ENCODE measurements at places on chromosomes 2 and 18. TPM values are rescaled to one million over a fixed set of nuclear protein-coding genes. Genes with fewer than 3 reads are reported as not detected.

DNA sequence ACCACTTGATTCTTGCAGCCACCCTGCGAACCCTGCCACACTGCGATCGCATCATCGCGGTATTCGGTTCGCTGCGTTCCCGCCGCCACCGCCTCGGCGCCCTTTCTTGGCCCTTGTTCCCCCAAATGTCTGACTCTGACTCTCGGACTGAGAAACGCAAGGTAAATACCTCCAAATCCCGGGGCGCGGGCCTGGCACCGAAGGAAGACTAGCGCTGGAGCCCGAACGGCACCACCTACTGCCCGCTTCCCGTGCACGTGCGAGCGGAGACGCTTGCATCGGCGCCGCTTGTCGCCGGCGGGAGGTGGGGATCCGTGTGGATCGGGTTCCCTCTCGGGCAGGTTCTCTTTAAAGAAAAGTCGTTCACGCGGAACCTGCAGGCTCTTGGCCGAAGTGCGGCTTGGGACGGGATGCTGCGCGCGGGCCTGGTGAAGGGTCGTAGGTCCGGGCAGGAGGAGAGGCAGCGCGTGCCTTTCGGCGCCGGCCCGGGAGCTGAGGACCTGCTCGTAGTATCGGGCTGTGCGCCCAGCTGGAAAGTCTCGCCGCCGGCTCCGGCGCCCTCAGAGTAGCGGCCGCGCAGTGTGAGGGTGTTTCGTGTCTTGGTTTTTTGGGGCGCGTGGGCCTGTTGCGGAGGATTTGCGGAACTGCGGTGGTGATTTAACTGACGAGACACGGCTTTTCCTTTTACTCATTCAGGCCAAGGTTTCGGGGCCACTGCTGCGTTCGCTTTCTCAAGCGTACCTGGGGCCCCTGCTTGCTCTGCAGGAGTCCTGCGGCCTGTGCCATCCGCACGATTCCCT, 514 bp downstream of the BCL2L11 start:
- DNase-seq = peak; percentile 58

DNA sequence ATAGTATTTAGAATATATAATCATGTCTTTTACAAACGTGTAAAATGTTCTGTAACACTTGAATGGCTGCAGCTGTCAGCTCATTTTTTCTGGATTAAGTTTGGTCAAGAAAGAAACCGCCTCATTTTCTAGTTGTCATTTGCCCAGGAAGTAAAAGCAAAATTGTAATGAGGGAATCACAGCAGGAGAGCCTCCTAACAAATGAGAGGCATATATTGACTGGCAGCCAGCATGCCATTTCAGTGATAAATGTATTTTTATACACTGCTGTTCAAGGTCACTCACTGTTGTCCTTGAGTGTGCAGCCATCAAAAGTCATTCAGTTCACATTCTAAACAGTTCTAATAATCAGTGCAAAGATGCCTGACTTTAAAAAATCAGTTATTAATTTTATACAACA, 144.3 kb upstream of the BOD1L2 start:
- DNase-seq = no peak

- no peak for DNase-seq
These were observed 44.8 kb downstream of the RMP24 start for GRCh38 chr18:36017232-36017631.

- DNase-seq = no peak
These were observed 44.6 kb downstream of the CD8B2 start for GRCh38 chr2:106531676-106532214.

DNA sequence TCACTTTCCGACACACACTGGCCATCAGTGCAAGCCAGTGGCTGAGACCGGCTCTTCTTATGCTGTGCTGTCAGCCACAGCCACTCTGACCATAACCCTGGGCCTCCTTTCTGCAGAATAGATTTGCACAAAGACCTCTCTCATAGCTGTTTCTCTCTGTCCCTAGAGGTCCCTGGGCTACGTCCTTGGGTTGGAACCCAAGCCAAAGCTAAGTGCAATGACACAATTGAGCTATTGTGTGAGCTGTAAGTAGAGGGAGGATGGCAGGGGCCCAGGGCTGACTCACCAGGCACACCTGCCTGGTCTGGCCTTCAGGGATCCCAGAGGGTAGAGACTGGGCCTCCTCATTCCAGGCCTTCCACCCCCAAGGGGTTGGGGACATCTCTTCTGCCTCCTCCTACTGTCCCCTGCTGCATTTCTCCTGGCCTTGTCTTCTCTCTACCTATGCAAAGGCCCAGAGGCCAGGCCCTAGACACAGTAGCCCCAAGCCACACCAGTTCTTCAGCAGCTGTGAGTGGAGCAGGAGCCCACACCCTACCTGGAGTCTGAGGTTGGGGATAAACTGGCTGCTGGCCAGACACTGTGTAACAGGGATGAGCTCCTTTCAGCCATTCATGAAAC, 174.6 kb downstream of the NCK2 start:
- DNase-seq = peak; percentile 87

- no peak for DNase-seq
These were observed 89.8 kb upstream of the MMADHC start for GRCh38 chr2:149677416-149677815.

DNA sequence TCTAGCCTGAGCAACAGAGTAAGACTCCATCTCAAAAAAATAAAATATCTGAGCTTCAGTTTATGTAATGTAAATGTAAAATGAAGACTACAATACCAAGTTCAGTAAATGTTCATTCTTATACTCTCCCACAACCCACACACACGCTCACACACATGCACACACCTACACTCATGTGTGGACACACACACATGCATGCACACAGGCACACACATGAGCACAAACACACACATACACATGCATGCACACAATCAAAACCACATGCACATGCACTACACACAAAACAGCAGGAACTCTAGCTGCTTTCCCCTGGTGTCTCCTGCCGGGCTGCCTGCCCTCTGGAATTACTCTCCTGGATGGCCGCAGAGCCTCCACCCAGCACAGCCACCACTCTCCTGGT, 90.6 kb downstream of the GFPT1 start:
- DNase-seq = no peak

DNA sequence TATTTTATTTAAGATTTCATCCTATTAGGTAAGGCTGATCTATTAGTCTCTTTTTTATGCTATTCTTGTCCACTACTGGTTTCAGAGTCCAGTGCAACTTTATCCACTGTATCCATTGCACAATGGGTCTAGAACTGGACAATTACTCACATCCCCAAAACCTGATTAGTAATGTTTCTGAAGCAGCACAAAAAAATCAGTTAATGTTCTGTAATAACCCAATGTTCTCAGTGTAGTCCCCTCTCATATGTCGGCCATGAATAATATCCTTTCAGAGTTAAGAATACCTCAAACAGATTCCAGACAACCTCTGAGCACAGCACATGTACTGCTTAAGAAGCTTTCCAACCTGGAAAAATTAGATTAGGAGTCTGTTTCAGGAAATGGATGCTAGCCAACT, 29.7 kb downstream of the MGAT4A start:
- DNase-seq = peak; percentile 16

- DNase-seq = no peak
These were observed 79.4 kb upstream of the AGAP1 start for GRCh38 chr2:235414422-235414821.

- DNase-seq = no peak
These were observed 537.5 kb downstream of the MBD2 start for GRCh38 chr18:53686965-53687364.

DNA sequence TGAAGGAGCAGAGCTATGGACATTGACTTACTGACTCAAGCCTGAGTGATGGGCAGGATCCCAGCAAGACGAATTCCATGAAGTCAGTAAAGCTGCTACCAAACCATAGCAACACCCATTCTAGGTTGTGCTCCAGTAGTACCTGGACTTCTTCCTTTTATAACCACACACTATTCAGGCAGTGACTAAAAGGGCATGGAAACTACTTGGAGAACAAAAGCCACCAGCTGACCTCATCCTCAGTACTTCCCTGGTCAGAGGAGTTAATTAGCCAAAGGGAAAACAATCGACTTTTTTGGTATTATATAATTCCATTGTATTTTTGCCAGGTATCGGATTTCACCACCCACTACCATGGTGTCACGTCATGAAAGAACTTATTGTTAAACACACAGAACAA, 237.1 kb downstream of the TTC32 start:
- peak; percentile 96 for DNase-seq

DNA sequence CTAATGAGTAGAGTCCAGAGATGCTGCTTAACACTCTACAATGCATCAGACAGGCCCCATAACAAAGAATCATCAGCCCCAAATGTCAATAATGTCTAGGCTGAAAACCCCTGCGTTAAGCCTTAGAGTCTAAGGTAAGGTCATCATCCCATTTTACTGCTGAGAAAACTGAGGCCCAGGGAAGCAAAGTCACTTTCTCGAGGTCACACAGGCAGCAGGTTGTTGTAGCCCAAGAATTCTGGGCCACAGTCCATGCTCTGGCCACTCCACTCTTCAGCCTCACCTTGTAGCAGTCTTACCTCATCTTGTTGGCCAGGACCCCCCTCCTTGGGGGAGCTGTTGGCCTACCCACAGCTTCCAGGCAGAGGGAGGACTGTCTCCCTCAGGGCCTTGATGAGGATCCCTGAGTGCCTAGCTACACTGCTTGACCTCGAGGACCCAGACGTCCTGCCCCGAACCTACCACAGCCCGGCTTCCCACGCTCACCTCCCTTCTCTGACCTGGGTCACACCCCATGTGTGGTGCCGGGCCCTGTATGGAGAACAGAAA, 54.4 kb downstream of the SMAD7 start:
- DNase-seq = no peak

DNA sequence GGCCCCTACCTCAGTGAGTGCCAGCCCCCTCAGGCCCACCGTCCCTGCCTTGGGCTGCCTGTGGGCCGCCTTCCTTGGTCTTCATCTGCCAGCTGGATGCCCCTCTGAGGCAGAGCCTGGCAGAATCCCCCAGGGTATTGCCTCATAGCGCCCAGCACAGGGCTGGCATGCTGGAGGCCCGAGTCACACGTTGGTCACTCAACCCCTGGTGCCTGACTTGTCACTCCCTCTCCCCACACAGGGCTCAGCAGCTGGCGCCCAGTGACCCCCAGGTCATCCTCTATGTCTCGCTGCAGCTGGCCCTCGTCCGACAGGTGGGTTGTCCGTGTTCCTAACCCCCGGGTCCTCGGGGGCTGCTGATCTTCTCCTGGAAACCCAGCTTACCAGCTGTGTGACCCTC, 108.4 kb upstream of the MCFD2 start:
- no peak for DNase-seq

DNA sequence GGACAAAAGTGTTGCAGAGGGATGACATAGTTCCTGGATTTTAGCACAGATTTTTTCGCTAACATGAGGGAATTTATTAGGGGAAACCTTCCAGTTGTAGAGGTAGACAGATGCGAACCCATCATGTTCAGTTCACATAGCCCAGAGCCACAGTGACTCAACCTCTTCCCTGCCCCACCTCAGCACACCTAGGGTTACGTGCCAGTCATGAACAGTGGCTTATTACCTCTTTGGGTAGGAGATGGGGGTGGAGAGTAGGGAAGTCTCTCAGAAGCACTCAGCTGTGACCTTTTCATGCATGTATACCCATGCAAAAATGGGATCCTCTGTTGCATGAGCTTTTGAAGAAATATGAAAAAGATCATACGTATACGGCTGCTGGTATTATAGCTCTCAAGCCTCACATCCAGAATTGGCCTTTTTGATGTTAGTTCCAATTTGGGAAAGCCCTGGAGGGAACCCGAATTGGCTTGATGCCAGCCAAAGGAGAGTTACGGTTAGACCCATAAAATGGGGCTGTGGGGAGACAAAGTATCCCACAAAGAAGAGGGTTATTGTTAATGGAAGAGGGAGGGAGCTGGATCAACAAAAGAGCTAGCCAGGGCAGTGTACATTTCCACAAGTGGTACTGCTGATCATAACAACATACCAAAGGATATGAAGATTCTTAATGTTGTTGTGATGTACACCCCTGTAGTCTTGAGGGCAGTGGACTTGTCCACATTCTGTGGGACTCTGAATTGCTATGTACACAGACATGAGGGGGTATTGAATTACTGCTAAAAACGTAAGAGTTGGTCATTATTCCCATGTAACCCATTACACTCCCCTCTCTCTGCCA, 4.9 kb downstream of the TANC1 start:
- DNase-seq = peak; percentile 88

- DNase-seq = no peak
These were observed 187.2 kb downstream of the BCL11A start for GRCh38 chr2:60366135-60366712.

DNA sequence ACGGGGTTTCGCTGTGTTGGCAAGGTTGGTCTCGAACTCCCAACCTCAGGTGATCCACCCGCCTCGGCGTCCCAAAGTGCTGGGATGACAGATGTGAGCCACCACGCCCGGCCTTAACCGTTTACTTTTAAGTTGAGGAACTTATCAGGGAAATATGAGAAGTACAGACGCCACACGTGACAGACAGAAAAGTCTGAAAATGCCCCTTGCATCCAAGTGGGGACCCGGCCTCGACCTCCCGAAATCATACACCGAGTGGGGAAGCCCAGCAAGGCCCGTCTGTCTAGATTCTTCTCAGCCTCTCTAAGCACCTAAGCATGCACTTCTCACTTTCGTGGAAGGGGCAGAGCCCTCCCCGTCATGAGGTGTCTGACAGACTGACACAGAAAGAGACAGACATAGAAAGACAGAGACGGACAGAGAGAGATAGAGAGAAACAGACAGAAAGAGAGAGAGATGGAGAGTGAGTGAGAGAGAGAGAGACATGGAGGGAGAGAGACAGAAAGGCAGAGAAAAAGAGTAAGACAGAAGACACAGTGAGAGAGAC, 107.3 kb upstream of the ANKRD30BL start:
- no peak for DNase-seq

GRCh38 chr18:30106356-30106755, 936.2 kb downstream of the DSC3 start:
- DNase-seq = peak; percentile 75

DNA sequence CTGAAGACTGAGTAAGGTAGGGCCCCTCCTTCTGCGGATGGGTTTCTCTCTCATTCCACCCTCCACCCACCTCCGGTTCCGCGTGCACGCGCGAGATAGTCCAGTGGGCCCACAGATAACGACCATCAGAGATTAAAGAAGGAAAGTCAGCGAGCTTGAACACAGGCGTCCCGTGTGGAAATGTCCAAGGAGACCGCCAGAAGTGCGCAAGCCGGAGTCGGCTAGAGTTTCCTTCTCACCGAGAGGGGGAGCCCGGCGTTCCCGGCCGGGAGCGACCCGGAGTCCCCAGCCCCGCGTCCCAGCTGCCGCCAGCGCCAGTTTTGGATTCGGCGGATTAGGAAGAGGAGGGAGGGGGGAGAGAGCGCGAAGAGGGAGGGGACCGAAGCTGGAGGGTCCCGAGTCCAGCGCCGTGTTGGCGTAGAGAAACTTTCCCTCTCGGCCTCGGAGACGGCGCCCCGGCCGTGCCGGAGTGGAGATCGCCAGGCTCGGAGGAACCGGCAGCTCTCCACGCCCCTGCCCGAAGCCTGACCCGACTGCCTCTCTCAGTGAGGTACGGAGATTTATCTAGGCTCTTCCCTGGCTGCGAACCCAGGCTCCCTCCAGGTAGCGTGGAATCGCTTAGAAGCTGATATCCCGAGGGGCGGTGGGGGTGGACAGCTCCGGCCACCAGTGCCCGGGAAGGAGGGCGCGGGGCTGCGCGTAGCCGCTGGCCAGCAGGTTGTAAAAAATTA, at the start of gene GULP1:
TSS of gene GULP1 (plus strand) at position 258 of the 731 bp plus-strand sequence. CDS start 185,829 bp downstream, outside the sequence.
- peak; percentile 72 for DNase-seq

- no peak for DNase-seq
These were observed 201.5 kb upstream of the SLC35G4 start for GRCh38 chr18:11407940-11408339.

NT5C1B gene
- total RNA-seq = 0.17 TPM

SKOR2 gene
- total RNA-seq = not detected

GCG gene
- not detected for total RNA-seq

C1QL2 gene
- total RNA-seq = not detected

FN1 gene
- 20,313 TPM for total RNA-seq

ABCG5 gene
- total RNA-seq = not detected

EDAR gene
- 2.2 TPM for total RNA-seq

LINC00305 gene
- not detected for total RNA-seq

FRZB gene
- 0.17 TPM for total RNA-seq

MYCN gene
- total RNA-seq = 0.50 TPM

Measured in mammary epithelial cell (primary cell).